Neural cell (in vitro differentiated cells): ENCODE measurements at places on chromosomes 16 and 17. TPM values are rescaled to one million over a fixed set of nuclear protein-coding genes. Genes with fewer than 3 reads are reported as not detected.

SLFN14 gene
- not detected in 2 replicates for polyA plus RNA-seq

CA5A gene
- not detected in 2 replicates for polyA plus RNA-seq

TNFRSF17 gene
- not detected in 2 replicates for polyA plus RNA-seq

MXRA7 gene
- 137 and 143 TPM in 2 replicates for polyA plus RNA-seq

CES5A gene
- polyA plus RNA-seq: 0.27 and 0.62 TPM in 2 replicates

TXNL4B gene
- polyA plus RNA-seq: 26.2 and 26.7 TPM in 2 replicates
